ENCODE measurements at places on chromosomes 4 and X. TPM values are rescaled to one million over a fixed set of nuclear protein-coding genes. Genes with fewer than 3 reads are reported as not detected.

DNA sequence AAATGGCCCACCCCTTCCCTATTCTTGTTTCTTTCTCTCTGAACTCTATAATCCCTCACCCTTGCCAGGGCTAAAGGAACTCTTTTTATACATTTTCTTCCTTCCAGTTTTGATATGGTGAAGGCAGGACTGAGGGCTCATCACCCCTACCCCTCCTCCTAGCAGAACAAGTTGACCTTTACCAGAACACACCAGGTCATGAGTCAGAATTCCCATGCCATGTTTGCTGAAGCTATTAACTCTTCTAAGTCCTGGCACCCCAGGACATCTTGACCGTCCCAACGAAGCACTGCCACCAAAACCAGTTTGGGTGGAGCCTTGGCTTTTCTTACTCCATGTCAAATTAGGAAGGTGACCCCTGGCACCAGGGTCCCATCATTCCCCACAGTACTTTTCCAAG lies 57.5 kb upstream of the DYNLT3 start:
- DNase-seq = no peak

- no peak for DNase-seq
Observed at GRCh38 chr4:74873545-74874301, 59.2 kb upstream of the PARM1 start.

DNA sequence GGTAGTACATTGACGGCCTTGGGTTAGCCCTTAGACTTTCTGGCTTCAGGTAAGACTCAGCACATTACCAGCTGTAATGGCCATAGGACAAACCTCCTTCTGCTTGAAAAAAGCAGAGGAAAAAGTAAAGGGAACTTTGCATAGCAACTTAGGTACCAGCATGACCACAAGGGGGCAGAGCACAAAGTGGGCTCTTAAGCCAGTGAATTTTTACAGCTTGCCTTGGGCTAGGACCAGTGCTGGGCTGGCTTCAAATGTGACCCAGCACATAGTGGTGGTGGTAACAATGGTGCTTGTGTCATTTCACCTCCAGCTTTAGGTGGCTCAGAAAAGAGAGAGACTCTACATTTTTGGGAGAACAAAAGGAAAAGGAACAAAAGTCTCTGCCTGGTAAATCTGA lies 66.1 kb downstream of the KLHL4 start:
- no peak for DNase-seq

The TMPRSS11F gene
- total RNA-seq = 0.28 TPM

- DNase-seq = no peak
Observed at GRCh38 chr4:142330311-142330710, 515.8 kb downstream of the INPP4B start.

The XG gene
- total RNA-seq = 18.1 TPM

DNA sequence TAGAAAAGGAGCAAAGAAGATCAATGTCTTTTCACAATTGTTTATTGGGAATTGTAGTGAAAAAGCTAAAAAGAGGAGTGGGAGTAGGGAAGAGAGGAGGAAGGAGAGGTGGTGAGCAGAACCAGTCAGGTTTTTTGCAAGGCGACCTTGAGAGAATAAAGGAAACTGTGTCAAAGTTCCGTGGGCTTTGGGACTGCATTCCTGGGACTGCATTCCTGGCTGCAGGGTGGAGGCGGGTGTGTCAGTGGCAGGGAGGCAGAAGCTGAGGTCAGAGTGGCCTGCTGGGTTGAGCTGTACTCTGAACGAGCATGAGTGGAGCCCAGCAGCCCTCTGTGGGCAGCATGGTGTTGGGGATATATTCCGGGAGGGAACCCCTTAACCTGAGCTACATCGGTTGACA lies 66.8 kb upstream of the UCP1 start:
- no peak for DNase-seq

GRCh38 chr4:113675731-113676697 lies 85.5 kb downstream of the CAMK2D start:
- no peak for DNase-seq

DNA sequence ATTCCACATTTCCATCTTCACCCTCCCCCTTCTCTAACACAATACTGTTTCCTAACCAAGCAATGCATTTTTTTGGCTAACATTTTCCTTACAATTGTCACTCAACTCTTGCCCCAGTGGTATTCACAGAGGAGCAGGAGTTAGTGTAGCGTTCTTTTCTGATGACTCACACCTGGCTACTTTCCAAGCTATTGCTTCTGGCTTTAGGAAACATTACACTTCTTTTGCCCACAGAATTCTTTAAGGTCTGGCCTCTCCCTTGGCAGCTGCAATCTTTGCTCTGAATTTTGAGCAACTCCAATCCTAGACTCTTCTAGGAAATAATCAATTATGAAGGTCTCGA lies 27.5 kb upstream of the PDGFC start:
- no peak for DNase-seq

DNA sequence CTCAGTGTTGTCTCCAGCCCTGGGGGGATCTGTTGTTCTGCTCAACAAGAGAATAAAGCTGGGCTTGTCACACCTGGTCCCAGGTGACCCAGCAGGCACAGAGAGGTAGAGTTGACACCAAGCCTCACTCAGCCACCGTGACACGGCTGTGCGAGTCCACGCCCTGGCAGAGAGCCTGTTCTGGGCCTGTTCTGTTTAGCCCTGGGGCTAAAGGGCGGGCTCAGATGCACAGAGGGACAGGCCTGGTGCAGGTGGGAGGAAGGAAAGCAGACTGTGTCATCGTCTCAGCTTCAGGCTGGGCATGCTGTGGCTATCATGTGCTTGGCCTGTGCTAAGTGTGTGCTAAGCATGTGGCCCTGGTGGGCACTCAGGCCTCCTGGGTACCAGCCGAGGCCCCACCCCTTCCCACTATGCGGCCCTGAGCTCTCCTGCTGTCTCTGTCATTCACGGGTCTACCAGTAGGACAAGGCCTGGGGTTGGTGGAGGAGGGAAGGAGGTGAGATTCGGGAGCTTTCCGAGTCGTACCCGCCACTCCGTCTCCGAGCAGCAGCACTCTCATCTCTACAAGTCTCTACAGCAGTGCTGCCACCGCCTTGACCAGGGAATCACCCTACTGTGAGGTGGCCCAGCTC lies 10.8 kb downstream of the WFS1 start:
- no peak for DNase-seq

- DNase-seq = no peak
Observed at GRCh38 chr4:145041378-145041777, 56.6 kb downstream of the ANAPC10 start.

The NUP62CL gene
- total RNA-seq = not detected

The FAM241A gene
- 3.2 TPM for total RNA-seq

DNA sequence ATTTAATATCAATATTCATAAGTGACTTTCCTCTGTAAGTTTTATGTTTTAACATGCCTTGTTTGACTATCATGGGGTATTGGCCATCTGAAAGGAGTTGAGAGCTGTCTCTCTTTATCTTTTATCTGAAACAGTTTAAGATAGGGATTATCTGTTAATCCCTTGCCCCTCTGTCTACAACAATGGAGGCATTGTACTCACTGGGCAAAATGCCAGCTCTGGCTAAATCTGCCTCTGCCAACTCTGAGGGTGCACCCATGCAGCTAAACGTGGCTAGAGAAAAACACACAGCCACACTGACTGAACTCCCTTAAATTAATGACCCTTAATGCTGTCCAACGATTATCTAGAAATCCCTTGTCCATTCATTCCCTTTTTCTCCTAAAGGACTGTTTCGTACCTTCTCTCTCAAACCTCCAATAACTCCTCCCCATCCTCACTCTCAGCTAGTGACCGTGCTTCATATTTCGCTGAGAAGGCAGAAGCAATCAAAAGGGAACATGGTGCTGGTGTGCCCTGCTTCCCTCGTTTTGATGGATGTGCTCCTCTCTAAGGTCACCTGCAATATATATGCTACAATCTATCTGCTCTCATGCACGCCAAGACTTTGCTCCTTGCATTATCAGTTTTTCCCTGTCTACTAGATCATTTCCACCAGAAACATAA lies 10.3 kb downstream of the PHKA2 start:
- DNase-seq = no peak

DNA sequence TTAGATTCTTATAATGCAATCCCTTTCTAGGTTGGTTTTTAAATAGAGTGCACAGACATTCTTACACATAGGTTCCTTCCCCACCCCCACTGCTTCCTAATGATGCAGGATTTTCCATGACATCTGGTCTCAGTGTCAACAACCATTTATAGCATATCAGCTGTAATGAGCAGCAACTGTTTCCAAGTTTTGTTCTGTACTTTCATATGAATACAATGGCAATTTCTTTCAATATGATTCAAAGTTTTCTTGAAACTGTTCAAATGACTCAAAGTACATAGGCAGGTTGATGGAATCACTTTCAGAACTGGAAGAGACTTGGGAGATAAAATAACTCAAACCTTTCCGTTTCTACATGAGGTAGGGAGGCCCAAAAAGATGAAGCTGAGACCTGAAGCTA lies 220.7 kb downstream of the CAMK2D start:
- DNase-seq = no peak

DNA sequence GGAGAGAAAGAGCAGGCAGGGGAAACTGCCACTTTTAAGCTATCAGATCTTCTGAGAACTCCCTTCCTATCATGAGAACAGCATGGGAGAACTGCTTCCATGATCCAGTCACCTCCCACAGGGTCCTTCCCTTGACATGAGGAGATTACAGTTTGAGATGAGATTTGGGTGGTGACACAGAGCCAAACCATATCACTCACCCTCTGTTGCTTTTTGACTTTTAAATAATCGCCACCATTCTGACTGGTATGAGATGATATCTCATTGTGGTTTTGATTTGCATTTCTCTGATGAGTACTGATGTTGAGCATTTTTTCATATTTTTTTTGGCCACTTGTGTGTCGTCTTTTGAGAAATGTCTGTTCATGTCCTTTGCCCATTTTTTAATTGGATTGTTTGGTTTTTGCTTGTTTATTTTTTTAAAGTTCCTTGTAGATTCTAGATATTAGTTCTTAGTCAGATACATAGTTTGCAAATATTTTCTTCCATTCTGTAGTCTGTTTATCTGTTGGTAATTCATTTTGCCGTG lies 6.5 kb upstream of the PAQR3 start:
- DNase-seq = no peak

- DNase-seq = no peak
Observed at GRCh38 chr4:14178421-14178820, 550.9 kb upstream of the BOD1L1 start.

GRCh38 chr4:15381806-15382338 lies 46.0 kb upstream of the C1QTNF7 start:
- DNase-seq = no peak

- DNase-seq = no peak
Observed at GRCh38 chr4:54737421-54737820, 79.7 kb downstream of the KIT start.

The DMD gene
- total RNA-seq = 224 TPM

- no peak for DNase-seq
Observed at GRCh38 chr4:173556398-173557131, 26.5 kb upstream of the HAND2 start.

DNA sequence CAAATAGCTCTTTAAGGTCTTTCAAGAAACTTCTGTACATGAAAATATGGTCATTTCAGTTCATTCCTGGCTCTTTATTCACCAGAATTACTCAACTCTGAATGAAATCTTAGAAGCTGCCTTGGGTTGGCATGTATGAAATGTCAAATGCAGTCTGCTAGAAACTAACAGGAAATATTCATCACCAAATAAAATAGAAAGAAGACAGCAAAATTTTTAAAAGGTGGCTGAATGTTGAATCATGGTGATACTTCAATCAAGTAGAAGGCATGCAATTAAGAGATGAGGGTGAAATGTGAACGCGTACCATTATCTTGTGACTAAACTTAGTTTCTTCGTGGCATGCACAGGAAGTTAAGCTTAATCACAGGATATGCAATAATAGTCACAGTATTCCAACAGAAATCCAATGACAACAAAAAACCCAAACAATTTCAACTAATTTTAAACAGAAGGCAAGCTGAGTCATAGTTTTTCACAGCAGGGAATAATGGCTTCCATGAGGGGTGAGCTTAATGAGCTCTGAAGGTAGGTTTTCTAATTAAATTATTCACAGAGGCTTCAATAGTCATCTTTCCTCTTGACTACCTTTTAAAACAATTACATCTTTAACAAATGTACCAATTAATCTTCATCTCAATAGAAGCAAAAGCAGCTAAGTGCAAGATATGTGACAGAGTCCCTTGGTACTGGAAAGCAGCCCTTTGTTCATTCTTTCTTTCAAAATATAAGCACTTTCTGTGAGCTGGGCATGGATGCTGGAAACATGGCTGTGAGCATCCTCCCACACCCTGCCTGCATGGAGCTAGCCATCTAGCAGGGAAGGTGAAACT lies 44.5 kb downstream of the SCFD2 start:
- DNase-seq = no peak

DNA sequence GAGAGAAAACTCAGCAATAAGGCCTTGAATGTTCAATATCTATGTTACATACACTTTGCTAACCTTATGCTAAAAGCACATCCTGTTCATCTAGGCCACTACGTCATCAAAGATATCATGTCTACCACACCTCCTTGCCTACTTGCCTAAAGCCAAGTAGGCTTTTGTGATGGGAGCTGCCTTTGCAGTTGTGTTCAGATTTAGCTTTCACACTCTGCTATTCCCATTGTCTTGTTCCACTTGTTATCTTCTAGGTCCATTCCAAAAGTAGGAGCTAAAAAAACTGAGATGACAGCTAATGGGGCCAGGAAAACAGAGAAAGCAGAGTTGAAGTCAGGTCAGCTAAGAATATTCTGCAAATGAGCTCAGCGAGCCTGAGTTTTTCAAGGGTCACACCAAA lies 153.6 kb upstream of the EDNRA start:
- DNase-seq = no peak

- no peak for DNase-seq
Observed at GRCh38 chr4:7186031-7186430, 6.3 kb upstream of the SORCS2 start.

The DDX53 gene
- not detected for total RNA-seq

DNA sequence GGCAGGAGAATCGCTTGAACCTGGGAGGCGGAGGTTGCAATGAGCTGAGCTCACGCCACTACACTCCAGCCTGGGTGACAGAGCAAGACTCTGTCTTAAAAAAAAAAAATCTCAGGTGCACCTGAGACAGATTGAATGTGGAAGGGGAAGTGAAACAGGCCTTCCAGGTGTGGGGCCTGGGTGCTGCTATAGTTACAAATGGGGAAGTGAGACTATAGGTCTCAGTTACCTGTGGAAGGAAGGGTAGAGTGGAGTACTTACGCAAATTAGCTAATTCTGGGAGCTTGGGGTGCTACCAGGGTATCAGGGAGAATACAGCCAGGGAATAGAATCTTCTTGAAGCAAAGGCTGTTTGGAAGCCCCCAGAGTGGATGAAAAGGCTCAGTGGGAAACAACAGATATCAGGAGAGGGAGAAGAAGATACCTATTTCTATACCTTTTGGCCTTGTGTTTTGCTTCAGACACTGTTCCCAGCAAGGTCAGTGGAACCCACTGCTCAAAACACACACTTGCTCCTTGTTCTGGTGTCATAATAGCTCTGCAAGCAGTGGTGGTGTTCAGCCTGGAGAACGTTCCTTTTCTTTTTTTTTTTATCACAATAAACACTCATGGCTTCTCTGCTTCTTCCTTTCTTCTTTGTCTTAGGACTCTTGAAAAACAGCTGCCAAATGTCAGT lies 7.0 kb downstream of the CD38 start:
- no peak for DNase-seq

GRCh38 chr4:88212253-88212561 lies 53.8 kb upstream of the ABCG2 start:
- DNase-seq = no peak

All from thoracic aorta (tissue), 2 donors.